ENCODE measurements at places on chromosomes 7 and 10. TPM values are rescaled to one million over a fixed set of nuclear protein-coding genes. Genes with fewer than 3 reads are reported as not detected.
A peak's percentile ranks its signal among the peaks of the same experiment; 100 is the strongest.

GRCh38 chr10:28879875-28880682, 202.8 kb downstream of the BAMBI start:
- no peak for DNase-seq

GRCh38 chr7:97078023-97078969, 39.2 kb upstream of the SDHAF3 start:
- DNase-seq: no peak

- DNase-seq: peak; percentile 65
Observed at GRCh38 chr7:26199301-26200037, 1.1 kb downstream of the HNRNPA2B1 start.

DNA sequence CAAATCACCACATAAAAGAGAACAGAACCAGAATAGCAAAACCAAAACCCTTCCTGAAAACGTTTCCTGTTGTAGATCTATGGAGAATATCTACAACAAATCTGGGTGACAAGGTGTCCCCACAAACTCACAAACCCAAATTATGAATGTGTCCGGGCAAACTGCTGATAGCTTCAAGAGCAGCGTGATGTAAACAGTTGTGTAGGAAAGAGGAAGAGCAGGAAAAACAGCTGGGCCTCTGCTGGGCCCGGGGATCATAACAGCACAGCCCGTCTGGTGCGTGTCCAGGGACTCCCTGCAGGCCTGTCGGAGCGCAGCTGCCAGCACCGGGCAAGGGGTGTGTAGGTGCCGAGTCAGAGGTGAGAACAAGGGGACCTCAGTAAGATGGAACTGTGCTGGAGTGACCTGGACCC, 53.7 kb downstream of the KCNH2 start:
- no peak for DNase-seq

- no peak for DNase-seq
Observed at GRCh38 chr7:81776161-81776560, 6.3 kb upstream of the HGF start.

GRCh38 chr10:23742368-23742767, 303.5 kb downstream of the OTUD1 start:
- DNase-seq: no peak

DNA sequence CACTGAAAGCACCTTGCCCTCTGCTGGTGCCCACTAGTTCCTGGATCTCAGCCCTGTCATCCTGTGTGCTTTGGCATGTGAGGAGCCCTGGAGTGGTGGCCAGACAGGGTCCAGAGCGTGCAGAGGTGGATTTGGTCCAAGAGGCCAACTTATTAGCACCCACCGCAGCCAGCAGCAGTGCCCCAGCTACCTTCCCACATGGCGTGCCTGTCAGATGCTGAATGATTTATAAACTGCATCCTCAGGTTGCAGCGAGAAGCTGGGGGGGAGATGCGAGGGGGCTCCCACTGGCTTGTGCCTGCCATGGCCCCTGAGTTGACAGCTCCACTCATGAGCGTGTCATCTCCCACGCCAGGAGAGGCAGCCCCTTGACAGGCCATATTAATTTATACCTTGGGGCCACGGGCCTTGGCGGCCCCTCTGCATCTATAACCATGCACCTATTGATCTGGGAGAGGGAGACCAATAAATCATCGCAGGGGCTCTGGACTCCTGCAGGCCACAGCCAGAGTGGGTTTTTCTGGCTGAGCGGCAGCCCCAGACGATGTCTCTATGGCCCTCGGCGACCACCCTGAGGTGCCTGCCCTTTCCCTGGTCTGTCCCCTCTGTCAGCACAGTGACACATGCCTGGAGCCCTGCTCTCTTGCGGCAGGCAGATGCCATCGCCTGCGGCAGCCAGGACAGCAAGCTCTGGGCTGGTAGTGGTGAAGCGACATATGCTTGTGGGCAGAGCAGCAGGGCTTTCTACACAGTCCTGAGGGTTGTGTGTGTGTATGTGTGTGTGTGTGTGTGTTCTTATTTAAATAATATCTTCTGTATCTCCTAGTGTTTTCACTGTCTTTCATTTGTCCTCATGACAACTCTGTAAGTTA, 120.8 kb downstream of the CDH23 start:
- no peak for DNase-seq

- DNase-seq: no peak
Observed at GRCh38 chr10:123808906-123809305, 82.7 kb downstream of the CPXM2 start.

GRCh38 chr7:44665531-44666213, 59.2 kb downstream of the OGDH start:
- no peak for DNase-seq

GRCh38 chr10:65166272-65166671, 1645.1 kb downstream of the REEP3 start:
- DNase-seq: no peak

GRCh38 chr7:69360913-69361312, 237.4 kb upstream of the AUTS2 start:
- no peak for DNase-seq

DNA sequence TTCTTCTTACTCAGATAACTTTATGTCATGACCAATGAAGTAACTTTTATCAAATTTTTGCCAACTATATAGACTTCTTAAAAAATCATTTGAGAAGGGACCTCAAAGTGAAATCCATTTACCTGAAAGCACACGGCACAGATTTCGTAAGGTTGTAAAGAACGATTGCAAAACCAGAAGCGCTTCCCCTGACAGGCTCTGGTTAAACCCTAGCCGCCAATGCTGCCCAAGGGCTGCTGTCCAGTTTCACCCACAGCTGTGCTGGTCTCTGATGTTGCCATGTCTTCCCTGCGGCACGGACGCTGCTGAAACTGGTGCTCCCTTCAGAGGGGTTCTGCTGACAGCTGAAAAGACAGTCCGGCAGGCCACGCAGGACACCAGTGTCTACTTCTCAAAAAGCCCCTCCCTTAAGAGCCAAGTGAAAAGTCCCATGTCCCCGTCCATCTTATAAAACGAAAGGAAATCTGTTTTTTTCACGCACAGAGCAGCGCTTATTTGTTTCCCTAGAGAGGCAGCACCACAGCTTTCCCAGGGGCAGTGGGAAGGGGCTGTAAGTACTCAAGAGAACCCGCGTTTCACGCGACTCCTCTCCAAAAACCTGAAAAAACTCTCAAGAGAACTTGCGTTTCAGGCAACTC, 32.5 kb downstream of the GNA12 start:
- no peak for DNase-seq

Gene SND1
- total RNA-seq: 136 TPM

Gene FAM180A
- total RNA-seq: 13.7 TPM

All from mucosa of gallbladder (tissue), 1 donor.